ENCODE measurements at places on chromosomes 7 and 10.
A peak's percentile ranks its signal among the peaks of the same experiment; 100 is the strongest.

DNA sequence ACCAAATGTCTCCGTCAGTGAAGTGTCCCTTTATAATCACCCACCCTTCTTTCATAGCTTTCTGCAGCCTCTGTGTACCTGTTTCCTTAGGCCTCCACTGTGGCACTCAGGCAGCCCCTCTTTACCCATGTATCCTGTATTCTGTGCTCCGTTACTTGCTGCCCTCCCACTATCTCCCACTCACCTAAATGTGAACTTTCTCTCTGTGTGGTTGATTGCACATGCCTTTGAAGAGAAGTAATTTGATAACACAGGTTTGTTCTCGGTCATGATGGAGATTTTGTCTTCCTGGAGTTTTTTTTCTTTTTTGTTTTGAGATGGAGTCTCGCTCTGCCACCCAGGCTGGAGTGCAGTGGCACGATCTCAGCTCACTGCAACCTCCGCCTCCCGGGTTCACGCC is 61.5 kb downstream of the REEP3 start:
- no peak for DNase-seq

GRCh38 chr10:111648046-111648445 is 535.5 kb downstream of the GPAM start:
- peak; percentile 97 for DNase-seq

DNA sequence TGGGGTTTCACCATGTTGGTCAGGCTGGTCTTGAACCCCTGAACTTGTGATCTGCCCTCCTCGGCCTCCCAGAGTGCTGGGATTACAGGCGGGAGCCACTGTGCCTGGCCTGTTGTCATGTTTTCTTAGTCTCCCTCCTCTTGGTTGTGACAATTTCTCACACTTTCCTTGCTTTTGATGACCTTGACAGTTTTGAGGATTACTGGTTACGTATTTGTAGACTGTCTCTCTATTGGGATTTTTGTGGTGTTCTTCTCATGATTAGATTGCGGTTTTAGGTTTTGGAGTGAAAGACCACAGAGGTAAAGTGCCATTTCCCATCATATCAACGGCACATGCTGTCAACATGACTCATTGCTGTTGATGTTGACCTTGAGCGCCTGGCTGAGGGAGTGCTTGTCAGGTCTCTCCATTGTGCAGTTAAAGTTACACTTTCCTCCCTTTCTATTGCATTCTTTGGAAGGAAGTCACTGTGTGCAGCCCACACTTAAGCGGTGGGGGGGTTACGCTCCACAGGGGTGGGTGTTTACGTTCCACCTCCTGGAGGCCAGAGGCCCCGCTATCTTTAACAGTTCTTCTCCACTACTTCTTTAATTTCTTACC is 10.8 kb downstream of the NEURL1 start:
- DNase-seq = peak; percentile 25

- peak; percentile 72 for DNase-seq
Observed at GRCh38 chr10:119541459-119542356, 811 bp downstream of the RGS10 start.

DNA sequence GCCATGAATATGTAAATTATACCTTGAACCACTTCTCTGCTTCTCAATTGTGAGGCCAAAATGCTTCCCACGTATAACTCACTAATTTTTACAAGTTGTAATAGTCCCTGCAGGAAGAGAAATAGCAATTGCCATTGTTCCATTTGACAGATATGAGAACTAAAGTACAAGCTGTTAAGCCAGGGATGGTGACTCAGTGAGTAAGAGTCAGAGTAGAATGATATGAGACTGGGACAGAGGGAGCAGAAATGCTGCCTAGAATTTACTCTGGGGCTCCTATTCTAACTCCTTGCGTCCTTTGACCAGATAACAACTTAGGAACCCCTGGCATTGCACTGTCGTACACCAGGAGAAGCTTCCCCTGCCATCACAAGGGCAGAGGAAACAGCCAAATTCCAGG is 45.1 kb upstream of the SEPTIN7 start:
- DNase-seq = no peak

GRCh38 chr10:15169555-15170401 is 1.3 kb upstream of the NMT2 start:
- no peak for DNase-seq

- peak; percentile 92 for DNase-seq
Observed at GRCh38 chr7:44383566-44383965, 58.2 kb upstream of the CAMK2B start.

GRCh38 chr7:34575006-34575405 is 83.0 kb upstream of the NPSR1 start:
- DNase-seq = no peak

- DNase-seq = no peak
Observed at GRCh38 chr10:106941297-106942034, 223.0 kb downstream of the SORCS1 start.

- no peak for DNase-seq
Observed at GRCh38 chr10:79394664-79395063, 47.4 kb downstream of the PPIF start.

DNA sequence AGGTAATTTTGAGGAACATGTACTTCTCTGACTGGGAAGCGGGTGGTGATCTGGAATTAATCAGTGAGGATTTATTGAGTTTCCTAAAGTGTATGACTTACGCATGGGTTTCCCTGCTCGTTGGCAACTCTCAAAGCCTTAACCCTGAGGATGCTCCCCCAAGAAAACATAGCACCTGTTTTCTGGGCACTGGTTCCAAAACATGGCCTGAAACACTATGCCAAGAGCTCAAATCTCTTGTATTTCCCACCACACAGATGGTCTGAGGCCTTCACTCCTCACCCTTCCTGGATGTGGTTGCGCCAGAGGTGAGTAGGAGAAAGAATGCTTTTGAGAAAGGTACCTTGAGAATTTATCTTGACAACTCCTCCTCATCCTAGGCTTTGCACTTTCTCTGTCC is 250.4 kb downstream of the FZD1 start:
- no peak for DNase-seq

DNA sequence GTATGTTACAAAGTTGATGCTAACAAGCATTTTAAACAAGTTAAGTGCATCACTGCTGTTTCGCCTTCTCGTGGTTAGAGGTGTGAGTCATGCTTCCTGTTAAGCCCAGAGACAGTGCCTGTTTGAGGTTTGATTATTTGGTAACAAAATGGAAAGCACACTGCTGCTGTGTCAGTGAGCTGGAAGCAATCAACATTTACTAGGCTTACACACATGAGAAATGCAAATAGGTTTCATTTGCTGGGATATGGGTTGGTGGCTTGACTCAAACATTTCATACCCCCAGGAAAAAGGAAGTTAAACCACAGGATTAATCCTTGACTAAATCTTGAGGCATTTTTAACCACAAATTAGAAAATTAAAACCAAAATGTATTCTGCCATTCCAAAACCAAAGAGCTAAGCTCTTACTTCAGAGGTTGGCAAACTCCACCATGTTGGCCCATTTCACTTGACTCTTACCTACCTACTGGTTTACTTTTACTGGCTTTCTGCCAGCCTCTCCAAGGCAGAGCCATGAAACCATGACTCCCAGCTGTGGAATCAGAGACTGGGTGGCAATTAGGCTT is 139.2 kb downstream of the ETV1 start:
- DNase-seq = peak; percentile 99

DNA sequence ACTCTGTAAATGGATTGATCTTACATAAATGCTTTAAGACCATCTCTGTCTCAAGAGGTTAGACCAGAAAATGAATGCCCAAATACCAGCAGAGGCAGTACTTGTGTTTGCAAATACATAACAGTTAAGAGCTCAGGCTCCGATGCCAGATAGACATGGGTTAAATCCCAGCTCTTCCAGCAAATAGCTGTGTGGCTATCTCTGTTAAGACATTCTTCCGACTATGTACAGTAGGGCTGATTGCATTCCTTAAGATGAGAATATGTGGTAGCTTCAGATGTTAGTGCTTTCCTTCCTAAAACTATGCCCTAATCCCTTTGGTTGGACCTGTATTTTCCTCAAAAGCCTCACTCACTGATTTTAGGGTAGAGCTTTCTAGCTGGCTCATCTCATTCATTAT is 2.2 kb downstream of the IDE start:
- peak; percentile 41 for DNase-seq

GRCh38 chr7:1422512-1423263 is 36.6 kb downstream of the MICALL2 start:
- peak; percentile 22 for DNase-seq

DNA sequence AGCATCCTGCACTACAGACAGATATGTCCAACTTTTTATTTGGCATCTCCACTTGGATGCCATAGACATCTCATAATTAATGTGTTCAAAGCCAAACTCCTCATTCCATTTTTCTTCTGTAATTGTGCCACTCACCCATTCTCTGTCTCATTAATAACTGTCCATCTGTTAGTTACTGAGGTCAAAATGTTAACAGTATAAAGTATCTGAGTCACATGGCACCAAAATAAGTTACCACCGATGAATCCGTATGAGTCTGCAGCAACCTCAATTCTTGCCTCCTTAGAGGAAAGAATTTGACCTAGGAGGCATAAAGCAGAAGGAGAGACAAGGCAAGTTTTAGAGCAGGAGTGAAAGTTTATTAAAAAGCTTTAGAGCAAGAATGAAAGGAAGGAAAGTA is 16.5 kb upstream of the NT5C3A start:
- DNase-seq = no peak

- DNase-seq = no peak
Observed at GRCh38 chr10:111430070-111430469, 353.2 kb downstream of the ADRA2A start.

GRCh38 chr10:5071411-5072198 is 22.6 kb upstream of the AKR1C3 start:
- peak; percentile 86 for DNase-seq

DNA sequence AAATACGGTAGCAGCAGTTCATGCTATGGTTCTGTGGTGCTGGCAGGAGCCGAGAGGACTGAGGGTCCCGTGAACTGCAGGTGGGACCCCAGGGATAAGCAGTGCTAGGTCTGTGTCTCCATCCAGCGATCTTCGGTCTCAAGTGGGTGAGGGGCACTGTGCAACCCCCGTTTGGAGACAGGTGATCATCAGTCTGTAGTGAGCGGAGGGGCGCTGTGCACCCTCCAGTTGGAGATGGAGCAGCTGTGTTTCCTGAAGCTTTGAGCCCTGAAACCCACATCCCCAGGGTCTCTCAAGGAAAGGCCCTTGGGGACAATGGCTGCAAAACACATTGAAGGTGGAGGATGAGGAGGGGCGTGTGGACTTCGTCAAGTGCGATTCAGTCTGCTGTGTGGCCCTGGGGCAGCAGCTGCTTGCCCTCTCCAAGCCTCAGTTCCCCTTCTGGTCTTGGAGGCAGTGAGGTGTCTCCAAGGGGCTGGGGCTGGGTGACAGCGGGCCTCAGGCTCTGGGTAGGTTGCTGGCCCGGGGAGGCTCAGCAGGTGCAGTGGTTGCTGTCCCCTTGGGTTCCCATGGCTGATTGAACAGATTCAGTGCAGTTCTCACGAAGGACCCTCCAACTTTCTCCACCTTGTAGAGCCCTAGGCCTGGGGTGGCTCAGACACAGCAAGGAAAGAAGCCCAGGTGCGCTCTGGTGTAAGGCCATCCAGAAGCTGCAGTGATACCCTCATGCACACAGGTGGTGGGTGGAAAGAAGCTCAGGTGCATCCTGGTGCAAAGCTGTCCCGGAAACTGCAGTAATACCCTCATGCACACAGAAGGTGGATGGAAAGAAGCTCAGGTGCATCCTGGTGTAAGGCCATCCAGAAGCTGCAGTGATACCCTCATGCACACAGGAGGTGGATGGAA is 160.6 kb downstream of the ADARB2 start:
- no peak for DNase-seq

DNA sequence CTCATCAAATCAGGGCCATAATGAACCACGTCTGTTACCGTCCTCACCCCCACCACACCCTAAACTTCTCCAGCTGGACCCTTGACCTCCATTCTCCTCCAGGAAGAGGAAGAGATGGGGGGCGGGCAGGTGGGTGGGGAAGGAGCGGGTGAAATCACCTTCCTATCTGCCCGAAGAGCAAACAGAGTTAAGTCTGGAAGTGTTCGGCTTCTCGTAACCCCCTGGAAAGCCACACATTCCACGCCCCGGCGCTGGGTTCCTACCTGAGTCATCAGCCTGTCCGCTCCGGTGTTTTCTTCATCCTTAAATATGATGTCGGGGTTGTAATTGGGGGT is 736 bp downstream of the SHH start:
- DNase-seq = no peak

DNA sequence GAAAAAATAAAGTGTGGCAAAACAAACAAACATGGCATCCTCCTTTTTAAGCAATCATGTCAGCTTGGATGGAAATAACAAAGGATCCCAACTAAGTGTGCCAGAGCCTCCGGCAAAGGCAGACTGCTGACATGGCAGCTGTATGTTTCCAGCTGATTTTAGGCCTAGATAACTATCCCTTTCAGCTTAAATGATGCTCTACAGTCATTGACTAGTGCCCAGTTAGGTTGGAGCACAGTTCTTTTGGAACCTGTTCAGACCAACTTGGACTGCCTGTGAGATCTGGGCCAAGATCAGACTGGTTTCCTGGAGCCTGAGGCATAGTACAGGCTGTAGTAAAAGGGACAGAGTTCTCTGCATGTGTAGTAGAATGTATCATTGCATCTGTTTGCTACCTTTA is 128.7 kb downstream of the DYNC1I1 start:
- DNase-seq = no peak

DNA sequence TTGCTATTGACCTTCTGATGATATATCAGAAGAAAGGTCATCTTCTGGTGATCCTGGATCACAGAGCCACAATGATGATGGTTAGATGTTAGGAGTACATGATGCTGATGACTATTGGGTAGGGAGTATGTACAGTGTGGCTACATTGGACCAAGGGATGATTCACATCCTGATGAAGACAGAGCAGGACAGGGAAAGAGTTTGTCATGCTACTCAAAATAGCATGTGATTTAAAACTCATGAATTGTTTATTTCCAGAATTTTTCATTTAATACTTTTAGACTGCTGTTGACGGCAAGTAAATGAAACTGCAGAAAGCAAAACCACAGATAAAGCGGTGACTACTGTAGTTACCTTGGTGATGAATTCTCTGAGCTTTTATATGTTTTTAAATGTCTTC is 397.3 kb downstream of the PPP1R3A start:
- peak; percentile 3 for DNase-seq

GRCh38 chr7:2450198-2451107 is 25.7 kb downstream of the GRIFIN start:
- DNase-seq = peak; percentile 27

GRCh38 chr7:104936546-104936945 is 77.5 kb upstream of the KMT2E start:
- DNase-seq = no peak

- no peak for DNase-seq
Observed at GRCh38 chr7:157855452-157856213, 518.8 kb downstream of the DNAJB6 start.

DNA sequence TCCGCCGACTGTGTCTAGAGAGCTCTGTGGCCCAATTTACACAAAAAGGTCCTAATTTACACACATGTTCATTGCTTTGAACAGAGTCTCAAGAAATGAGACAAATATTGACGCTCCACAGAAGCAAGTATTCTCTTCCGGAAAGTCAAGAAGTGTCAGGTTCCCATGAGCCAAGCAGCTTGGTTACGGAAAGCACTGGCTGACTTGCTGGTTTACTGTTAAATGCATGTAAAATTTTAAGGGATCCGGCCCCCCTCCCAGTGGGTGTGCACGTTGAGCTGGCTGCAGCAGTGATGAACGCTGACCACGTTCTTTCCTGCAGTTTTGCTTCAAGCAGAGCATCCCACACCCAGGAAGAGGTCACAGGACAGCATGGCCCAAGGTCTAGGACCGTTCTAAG is 76.8 kb downstream of the DIP2C start:
- no peak for DNase-seq

- peak; percentile 49 for DNase-seq
Observed at GRCh38 chr10:128875030-128875744, 591.9 kb upstream of the MGMT start.

GRCh38 chr7:141704741-141705140 is 2.8 kb upstream of the DENND11 start:
- DNase-seq = peak; percentile 58

GRCh38 chr7:42961170-42961569 is 29.0 kb downstream of the MRPL32 start:
- no peak for DNase-seq

Measured in GM23248 (cell line).